Activated T-cell treated with anti-CD3 and anti-CD28 coated beads, Interleukin-2, amount 50 U/mL, for 72 hours (primary cell): ENCODE measurements at places on chromosomes 11 and 22. TPM values are rescaled to one million over a fixed set of nuclear protein-coding genes. Genes with fewer than 3 reads are reported as not detected.

DNA sequence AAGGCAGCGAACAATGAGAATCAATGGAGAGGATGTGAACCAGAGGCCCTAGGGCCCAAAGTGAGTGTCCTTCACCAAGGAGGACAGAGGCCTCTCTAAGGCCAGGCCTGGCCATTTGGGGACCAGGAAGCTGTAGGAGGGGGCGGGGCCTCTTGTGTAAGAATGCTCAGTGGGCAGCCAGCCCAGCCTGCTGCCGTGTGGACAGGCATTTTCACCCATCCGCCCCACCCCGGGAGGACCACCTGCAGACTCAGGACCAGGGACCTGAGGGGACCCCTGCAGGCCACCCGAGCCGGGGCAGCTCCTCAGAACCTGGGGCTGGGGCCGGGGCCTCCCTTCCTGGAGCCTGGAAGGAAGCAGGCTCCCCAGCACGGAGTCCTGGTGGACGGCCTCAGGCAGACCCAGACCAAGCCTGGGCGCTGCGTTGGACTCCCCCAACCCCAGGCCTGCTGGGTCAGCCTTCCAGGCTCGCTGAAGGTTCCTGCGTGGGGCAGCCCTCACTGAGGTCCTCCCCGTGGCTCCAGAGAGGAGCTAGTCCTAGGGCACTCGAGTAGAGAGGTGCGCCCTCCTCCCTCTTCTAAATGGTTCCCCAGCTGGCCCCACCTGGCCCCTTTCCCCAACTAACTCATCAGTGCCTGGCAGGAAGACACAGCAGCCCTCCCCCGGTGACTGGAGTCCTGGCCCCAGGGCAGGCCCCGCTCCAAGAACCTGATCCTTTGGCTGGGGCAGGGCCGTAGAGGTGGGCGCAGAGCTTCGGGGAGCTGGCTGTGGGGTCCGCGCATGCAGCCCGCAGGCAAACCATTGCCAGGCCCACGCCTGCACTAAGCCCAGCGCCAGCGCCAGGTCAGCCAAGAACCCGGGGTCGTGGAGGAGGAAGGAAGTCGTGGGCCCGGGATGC, 1.5 kb upstream of the TRABD start:
- H3K36me3 ChIP-seq, result peaks cover 2% of the 10 kb centered on the region
- peaks cover 16% of the 10 kb centered on the region for H3K4me1 ChIP-seq
- H3K27me3 ChIP-seq, result no peaks in the 10 kb centered on the region
- peak overlapping the region; percentile 85 for H3K4me3 ChIP-seq

- H3K36me3 ChIP-seq, result peaks cover 10% of the 10 kb centered on the region
- no peak overlapping the region for H3K4me3 ChIP-seq
- H3K4me1 ChIP-seq, result peaks cover 52% of the 10 kb centered on the region
- no peak for DNase-seq
These were observed 1.8 kb upstream of the TBC1D10A start for GRCh38 chr22:30328466-30329049.

DNA sequence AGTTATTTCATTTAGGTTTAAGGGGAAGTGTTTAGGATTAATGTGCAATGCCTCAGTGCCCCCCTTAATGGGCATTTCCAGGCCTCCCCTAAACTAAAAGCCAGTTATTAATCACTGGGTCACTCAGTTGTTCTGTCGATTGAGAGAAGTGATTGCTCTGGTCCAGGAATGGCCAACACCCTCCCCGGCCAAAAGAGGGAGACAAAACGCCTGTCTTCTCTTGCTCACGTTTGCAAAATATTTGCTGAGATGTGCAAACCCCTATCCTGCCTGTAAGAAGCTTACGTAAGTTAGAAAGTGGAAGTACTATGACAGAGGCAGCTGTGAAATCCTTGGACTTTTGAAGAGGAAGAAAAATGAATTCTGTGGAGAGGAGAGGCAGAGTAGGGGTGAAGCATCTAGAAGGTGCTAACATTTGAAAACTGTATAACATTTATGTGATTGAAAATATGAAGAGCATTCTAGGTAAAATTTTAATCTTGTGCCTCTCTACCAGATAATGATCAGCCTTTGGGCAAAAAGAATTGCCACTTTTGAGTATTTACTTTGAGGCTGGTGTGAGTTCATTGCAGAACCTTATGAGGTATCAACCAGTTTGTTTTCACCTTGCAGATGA, 37.7 kb downstream of the NTM start:
- H3K27ac ChIP-seq, result no peak overlapping the region
- H3K27me3 ChIP-seq, result no peaks in the 10 kb centered on the region
- no peaks in the 10 kb centered on the region for H3K36me3 ChIP-seq

- no peak for DNase-seq
- no peaks in the 10 kb centered on the region for H3K27me3 ChIP-seq
- H3K36me3 ChIP-seq, result peaks cover 5% of the 10 kb centered on the region
These were observed 46.6 kb downstream of the CWC15 start for GRCh38 chr11:94926698-94927237.

GRCh38 chr22:42419243-42419881, 12.8 kb downstream of the NFAM1 start:
- H3K4me1 ChIP-seq, result no peaks in the 10 kb centered on the region
- DNase-seq, result no peak
- H3K4me3 ChIP-seq, result no peak overlapping the region
- no peaks in the 10 kb centered on the region for H3K36me3 ChIP-seq
- no peaks in the 10 kb centered on the region for H3K27me3 ChIP-seq
- H3K27ac ChIP-seq, result no peak overlapping the region

Gene POU2F3
- 0.39 TPM for total RNA-seq

GRCh38 chr22:37534445-37534844, 15.2 kb upstream of the CARD10 start:
- no peak for DNase-seq
- H3K27ac ChIP-seq, result no peak overlapping the region
- peaks cover 47% of the 10 kb centered on the region for H3K4me1 ChIP-seq
- H3K4me3 ChIP-seq, result peak overlapping the region; percentile 0
- H3K27me3 ChIP-seq, result peaks cover 24% of the 10 kb centered on the region
- H3K36me3 ChIP-seq, result no peaks in the 10 kb centered on the region

DNA sequence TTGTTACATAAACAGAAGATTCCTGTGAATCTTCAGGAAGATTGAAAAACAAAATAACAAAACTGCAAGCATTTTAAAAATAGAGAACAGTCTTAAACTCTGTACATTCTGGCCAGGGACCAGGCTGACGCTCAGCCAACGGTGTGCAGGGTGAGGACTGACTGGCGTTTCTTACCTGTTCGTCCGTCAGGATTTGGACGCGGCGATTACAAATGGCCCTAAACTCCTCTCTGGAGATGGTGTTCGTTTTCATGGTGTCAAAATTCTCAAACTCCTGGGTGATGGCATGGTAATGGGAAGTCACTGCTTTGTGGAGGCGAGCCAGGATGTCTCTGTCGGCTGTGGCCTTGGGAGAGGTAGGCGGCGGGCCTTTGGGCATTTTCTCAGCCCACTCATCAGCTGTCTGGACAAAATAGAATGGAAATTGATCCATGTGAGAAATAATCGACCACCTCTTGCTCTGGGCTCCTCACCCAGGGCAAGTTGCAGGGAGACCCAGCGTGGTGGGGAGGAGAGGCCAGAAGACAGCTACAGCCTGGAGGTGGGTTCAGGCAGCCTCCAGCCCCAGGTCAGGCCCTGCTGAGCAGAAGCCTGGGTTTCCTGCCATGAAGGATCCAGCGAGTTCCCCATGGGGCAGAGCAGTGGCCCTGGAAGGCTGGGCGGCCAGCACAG, 143.0 kb downstream of the MPPED1 start:
- H3K4me3 ChIP-seq, result no peak overlapping the region
- peaks cover 4% of the 10 kb centered on the region for H3K27me3 ChIP-seq
- no peak overlapping the region for H3K27ac ChIP-seq
- no peaks in the 10 kb centered on the region for H3K36me3 ChIP-seq
- H3K4me1 ChIP-seq, result no peaks in the 10 kb centered on the region

GRCh38 chr11:112016765-112017376, 8.3 kb upstream of the DLAT start:
- peaks cover 5% of the 10 kb centered on the region for H3K4me1 ChIP-seq
- H3K4me3 ChIP-seq, result no peak overlapping the region
- H3K27ac ChIP-seq, result no peak overlapping the region
- DNase-seq, result no peak
